ENCODE measurements at places on chromosomes 4 and X.

GRCh38 chrX:155679715-155680114 lies 67.0 kb upstream of the TMLHE start:
- no peak for DNase-seq

- no peak for DNase-seq
Observed at GRCh38 chrX:103330681-103331288, 746 bp downstream of the TCEAL7 start.

- DNase-seq, result no peak
Observed at GRCh38 chr4:76894537-76895255, 3.2 kb downstream of the SOWAHB start.

DNA sequence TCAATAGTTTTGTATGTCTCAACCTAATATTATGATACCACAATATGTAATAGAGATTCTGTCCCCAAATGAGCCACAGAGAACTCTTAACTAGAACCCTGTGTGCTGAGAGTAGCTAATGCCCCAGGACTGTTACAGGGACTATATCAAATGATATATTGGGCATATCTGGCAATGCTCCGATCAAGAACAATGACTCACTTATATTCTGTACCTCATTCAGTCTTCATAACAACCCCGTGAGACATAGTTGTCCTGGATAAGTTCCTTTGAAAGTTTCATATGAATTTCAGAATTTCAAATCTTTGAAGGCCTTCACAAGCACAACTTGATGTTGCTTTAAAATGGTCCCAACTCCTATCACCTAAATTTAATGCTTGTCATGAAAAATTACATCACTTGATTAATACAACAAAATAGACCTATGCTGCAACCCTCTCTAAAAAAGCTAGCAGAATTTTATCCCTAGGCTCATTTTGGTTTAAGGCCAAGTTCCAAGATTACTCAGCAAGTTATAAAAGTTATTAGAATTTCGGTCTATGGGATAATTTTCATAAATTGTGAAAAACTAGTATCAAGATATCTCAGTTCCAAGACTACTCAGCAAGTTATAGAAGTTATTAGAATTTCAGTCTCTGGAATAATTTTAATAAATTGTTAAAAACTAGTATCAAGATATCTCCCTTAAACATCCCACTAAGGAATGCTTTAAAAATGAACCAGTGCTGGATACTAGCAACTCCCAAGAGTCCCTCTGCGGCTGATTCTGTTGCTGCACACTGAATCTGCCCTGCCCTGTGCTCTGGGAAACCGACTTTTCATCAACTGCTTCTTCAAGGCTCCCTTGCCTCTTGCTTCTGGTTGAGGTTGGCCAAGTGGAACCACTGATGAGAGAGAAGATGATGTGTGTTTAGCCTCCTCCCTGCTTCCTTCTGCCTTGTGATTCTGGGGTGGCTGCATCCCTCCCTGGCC lies 6.0 kb upstream of the ANXA3 start:
- no peak for DNase-seq

DNA sequence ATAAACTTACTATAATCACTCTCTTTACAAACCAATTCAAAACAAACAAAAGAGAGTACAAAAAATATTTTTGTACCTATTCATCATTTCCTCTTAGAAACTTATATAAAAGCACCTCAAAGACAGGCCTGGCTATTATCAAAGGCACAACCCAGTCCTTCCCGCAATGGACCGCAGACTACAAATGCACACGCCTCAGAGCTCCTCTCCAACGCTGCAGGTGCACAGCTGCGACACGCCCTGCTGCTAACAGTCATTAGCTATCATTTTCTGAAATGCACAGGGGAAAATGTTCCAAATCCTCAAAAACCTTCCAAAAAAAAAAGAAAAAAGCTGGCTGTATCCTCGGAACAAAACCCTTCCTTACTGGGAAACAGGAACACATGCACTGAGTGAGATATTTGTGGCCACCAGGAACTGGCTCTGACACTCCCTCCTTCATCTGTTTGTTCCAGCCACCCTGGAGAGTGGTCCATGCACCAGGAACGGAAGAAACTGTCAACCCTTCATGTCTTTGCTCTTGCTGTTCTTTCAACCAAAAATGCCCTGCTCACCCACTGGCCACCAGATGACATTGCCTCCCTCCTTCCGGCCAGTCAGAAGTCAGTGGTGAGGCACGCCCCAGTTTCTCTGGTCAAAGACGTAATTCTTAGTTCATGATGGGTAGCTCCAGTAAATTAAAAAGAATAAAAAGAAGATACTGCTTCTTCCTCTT lies 16.7 kb downstream of the IRF2 start:
- peak; percentile 27 for DNase-seq

GRCh38 chr4:23931489-23931830 lies 41.6 kb upstream of the PPARGC1A start:
- no peak for DNase-seq

- DNase-seq, result no peak
Observed at GRCh38 chrX:96909291-96909690, 25.6 kb downstream of the RPA4 start.

- no peak for DNase-seq
Observed at GRCh38 chr4:100302061-100303026, 112.1 kb upstream of the DDIT4L start.

GRCh38 chr4:102308032-102308799 lies 37.1 kb downstream of the SLC39A8 start:
- no peak for DNase-seq

- no peak for DNase-seq
Observed at GRCh38 chr4:130336585-130337217, 1240.7 kb downstream of the C4orf33 start.

GRCh38 chr4:3269991-3270611 lies 21.1 kb downstream of the MSANTD1 start:
- DNase-seq, result no peak

DNA sequence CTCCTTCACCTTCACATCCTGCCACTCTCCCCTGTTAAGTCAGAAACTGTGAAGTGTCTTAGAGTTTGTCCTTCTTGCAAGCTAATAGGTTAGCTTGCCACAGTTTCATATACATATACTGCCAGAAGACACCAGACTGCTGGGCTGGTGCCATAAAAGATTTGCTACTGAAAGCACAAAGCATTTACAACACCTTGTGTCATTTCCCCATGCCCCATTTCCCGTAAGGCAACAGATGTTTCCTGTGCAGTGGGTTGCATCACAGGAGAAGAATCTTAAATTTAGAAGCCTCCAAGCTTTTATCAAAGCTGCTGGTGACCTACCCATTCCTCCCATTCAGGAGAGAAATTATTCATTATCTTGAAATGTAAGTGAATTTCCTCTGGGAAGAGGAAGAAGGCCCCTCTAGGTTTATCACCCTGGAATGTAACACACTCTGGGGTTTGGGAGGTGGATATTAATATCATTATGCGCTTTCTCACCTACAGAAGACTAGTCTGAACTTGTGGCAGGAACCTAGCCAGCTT lies 34.5 kb upstream of the RAB33B start:
- no peak for DNase-seq

DNA sequence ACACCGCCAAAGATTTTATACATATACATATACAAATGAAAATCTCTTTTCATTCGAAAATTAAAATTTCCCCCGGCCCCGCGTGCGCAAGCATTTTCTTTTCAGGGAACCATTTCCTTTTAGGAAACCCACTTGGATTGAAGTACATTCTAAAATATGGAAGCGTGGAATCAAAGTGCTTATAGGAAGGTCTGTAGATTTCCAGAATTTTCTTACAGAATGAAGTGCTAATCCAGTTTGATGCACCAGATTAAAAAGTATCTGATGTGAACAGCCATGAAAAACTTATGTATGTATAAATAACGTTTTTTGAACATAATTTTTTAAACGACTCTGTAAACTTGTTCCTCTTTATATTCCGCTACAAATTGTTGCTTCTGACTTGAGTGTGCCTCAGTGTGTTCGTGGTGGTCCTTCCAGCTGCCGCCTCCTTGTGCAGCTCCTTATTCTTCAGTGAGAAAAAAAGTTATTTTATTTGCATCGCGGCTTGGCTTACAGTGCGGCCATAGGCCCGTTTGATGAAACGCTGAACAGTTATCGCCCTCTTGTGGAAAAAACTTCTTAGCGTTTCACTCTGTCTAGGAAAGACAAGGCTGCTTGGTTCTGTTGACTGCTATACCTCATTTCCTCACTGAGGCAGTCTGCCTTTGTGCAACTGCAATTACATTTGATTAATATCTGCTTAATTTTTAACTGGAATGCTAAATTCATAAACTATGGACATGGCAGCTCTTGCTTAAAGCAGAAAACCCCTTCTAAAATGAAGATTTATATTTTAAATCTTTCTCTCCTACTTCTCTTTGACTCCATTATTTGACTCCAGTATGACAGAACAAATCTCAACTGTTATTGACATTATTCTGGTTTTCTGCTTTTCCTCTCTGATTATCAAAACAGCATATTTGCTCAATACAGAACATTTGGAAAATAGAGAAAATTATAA lies 4.7 kb upstream of the NKX6-1 start:
- DNase-seq, result no peak

- DNase-seq, result no peak
Observed at GRCh38 chrX:115266300-115266699, 23.2 kb upstream of the LUZP4 start.

DNA sequence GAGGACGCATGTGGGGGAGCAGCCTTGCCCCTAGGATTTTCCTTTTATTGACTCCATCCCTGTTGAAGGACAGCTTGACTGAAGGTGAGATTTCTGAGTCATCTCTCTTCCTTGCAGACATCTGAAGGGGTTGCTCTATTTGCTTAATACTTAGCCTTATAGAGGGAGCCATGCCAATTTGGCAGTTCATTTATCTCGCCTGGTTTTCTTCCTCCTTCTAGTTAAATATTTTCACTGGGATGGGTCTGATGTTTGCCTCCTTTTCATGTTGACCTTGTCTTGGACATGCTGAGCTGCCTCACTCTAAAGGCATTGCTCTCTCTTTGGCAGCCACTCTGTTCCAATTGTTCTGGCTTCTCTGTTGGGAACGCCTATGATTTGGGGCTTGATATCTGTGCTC lies 151.0 kb upstream of the PSAPL1 start:
- DNase-seq, result no peak

DNA sequence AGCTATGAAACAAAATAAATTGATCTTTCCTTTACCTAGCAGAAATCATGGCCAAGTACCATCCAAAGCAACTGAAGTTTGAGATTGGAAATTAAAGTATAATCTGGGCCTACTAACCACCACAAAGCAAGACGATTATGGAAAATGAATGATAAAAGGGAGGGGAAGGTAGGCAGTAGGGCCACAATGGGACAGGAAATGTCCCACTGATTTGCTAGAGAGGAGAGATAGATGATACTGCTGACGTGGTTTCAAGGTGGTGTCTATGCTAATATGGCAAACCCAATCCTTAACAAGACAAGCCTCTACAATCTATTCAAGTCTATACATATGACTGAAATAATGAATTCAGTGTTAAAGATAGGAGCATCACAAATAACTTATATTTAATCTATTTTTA lies 6.1 kb downstream of the TMPRSS11F start:
- no peak for DNase-seq
